ENCODE measurements at places on chromosomes 11 and 22.

DNA sequence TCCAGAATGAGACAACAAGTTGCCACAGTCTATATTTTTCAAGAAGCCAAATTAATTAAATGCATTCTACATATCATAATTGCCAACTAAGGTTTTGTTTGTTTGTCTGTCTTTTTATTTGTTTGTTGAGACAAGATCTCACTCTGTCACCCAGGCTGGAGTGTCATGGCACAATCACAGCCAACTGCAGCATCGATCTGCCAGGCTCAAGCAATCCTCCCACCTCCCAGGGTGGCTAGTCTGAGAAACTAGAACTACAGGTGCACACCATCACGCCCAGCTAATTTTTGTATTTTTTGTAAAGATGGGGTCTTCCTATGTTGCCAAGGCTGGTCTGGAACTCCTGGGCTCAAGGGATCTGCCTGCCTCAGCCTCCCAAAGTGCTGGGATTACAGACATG, 140.0 kb downstream of the LRRC4C start:
- DNase-seq, result no peak

GRCh38 chr11:128879817-128880216, 11.3 kb upstream of the KCNJ5 start:
- DNase-seq, result no peak

- no peak for DNase-seq
Observed at GRCh38 chr11:50182486-50182885, 149.8 kb downstream of the OR4C45 start.

DNA sequence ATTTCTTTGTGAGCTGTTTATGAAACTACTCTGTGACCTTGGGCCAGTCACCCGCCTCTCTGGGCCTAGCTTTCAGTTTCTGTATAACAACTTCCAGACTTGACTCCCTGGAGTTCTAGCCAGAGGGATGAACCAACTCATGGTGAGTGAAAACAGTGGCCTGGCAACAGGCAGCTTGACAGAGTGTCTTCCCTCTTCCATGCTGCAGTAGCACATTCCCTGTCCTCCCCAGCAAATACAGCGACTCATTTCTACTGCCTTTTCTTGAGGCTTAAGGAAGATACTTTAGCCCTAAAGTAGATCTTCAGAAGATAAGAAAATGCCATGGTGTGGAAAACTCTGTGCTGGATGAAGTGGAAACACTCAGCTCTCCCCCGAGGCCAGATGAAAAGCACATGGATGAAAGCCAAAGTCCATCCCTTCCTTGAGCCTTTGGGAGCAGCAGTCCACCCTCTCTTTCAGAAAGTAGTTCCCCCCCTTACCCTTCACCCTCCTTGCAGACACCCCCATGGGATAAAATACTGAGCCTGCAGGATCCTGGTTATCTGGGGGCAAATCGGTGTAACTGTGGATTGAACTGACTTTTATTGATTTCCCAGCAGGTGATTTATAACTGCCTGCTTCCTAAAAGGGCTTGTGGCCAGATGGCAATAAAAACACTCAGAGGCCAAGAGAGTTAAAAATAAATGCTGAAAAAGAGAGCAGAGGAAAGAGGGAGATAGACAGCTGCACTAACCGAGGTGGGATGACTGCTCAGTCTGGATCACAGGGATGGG, 24.1 kb downstream of the IRAG1 start:
- peak; percentile 80 for DNase-seq

- DNase-seq, result no peak
Observed at GRCh38 chr22:43849731-43850130, 12.6 kb downstream of the SULT4A1 start.

DNA sequence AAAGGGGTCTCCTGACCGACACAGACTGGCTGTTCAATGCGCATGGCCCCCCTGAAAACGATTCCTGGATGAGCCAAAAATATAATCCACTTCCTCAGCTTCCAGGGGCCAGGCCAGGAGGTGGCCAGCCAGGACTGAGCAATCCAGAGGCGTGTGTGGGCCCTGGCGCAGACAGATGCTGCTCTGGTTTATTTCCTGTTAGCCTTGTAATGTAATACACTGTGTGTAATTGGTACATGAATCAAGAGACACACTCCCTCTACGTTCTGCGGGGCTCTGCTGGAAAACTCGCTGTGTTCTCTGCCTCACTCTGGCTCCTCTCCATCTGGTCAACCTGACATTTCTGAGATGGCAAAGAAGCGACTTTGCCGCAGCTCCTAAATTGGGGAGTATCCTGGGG, 26.3 kb upstream of the ISX start:
- no peak for DNase-seq
